ENCODE measurements at places on chromosomes 7 and 10.

- no peak for DNase-seq
Measured at GRCh38 chr10:28842321-28842720, 165.0 kb downstream of the BAMBI start.

- DNase-seq = no peak
Measured at GRCh38 chr10:74991435-74991834, 120.0 kb upstream of the SAMD8 start.

- no peak for DNase-seq
Measured at GRCh38 chr10:24382596-24382978, 173.6 kb downstream of the KIAA1217 start.

DNA sequence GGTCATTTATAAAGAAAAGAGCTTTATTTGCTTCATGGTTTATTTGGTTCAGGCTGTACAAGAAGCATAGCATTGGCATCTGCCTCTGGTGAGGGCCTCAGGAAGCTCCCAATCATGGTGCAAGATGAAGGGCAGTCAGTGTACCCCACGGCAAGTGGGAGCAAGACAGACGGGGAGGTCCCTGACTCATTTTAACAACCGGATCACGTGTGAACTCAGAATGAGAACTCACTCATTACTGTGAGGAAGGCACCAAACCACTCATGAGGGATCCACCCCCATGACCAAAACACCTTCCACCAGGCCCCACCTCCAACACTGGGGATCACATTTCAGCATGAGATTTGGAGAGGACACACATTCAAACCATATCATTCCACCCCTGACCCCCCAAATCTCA is 15.7 kb upstream of the CRYGN start:
- no peak for DNase-seq
